ENCODE measurements at places on chromosomes 11 and 22.

GRCh38 chr11:120941000-120941399 lies 82.9 kb upstream of the TBCEL start:
- H3K4me1 ChIP-seq: no peaks in the 10 kb centered on the region
- H3K27ac ChIP-seq: no peak overlapping the region
- H3K4me3 ChIP-seq: no peak overlapping the region
- DNase-seq: no peak
- H3K36me3 ChIP-seq: peaks cover 3% of the 10 kb centered on the region
- no peaks in the 10 kb centered on the region for H3K27me3 ChIP-seq

GRCh38 chr11:394034-394857 lies at the start of gene PKP3:
PKP3 (plus strand) TSS chr11:394209; CDS start chr11:394293, 84 bp downstream.
- no peak within 1 kb of the TSS for H3K4me3 ChIP-seq
- no peak within 1 kb of the TSS for H3K27ac ChIP-seq
- H3K4me1 ChIP-seq: peaks cover 14% of the 10 kb centered on the region
- peaks cover 4% of the 10 kb centered on the region for H3K27me3 ChIP-seq
- H3K36me3 ChIP-seq: no peaks in the 10 kb centered on the region
- DNase-seq: no peak

GRCh38 chr11:72271980-72272379 lies 28.0 kb upstream of the PHOX2A start:
- no peaks in the 10 kb centered on the region for H3K36me3 ChIP-seq
- no peak overlapping the region for H3K4me3 ChIP-seq
- no peaks in the 10 kb centered on the region for H3K4me1 ChIP-seq
- H3K27me3 ChIP-seq: no peaks in the 10 kb centered on the region

DNA sequence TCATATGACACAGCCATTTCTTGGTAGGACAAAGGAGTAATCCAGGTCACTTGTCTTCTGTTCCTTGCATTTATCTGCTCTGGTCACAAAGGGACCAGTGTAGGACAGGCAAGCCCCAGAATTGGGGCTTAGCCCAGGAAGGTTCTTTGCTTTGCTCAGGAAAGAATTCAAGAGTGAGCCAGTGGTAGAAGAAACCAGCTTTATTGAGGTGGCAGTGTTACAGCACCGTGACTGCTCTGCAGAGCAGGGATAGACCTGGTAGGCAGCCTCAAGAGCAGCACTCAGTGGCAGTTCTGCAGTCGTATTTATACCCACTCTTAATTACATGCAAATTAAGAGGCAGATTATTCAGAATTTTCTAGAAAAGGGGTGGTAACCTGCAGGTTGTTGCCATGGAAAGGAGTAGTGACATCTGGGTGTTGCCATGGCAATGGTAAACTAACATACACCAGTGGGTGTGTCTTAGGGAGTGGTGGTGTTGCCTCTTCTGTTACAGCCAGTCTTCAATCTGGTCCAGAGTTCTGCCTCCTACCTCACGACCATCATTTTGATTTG lies 84.9 kb upstream of the RAB1B start:
- peak overlapping the region; percentile 21 for H3K27ac ChIP-seq
- no peaks in the 10 kb centered on the region for H3K4me1 ChIP-seq
- no peaks in the 10 kb centered on the region for H3K27me3 ChIP-seq
- peak; percentile 31 for DNase-seq
- no peak overlapping the region for H3K4me3 ChIP-seq

DNA sequence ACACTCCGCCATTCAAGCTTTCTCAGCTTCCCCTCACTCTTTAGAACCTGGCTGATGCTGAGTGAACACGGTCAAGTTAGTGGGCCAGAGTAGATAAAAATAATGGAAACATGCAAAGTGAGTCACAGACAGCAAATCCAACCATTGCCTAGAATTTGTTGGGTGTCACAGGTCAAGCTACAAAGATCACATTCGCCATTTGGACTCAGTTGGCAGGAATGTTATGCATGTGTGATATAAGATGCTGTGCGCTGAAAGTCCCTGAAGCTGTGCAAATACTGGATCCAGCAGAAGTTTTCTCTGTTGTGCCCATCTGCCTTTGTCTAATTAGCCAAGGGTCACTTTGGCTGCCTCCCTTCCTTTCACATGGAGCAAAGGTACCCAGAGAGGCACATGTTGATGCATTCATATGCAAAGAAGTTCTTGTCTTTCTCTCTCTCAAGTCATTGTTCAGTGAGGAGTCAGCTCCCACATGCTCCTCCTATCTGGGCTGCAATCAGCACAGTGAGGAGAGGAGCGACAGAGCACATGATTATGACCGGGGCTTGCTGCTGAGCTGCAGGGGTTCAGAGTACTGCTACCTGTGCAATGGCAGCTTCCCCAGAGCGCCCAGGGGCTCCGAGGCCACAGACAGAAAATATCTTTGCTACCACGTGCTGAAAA lies 39.7 kb downstream of the FLI1 start:
- H3K27me3 ChIP-seq: peaks cover 6% of the 10 kb centered on the region
- no peak for DNase-seq
- no peak overlapping the region for H3K27ac ChIP-seq
- no peaks in the 10 kb centered on the region for H3K36me3 ChIP-seq

- no peak for DNase-seq
- no peaks in the 10 kb centered on the region for H3K4me1 ChIP-seq
- H3K4me3 ChIP-seq: no peak overlapping the region
- H3K27ac ChIP-seq: peak overlapping the region; percentile 65
- H3K36me3 ChIP-seq: no peaks in the 10 kb centered on the region
- H3K27me3 ChIP-seq: no peaks in the 10 kb centered on the region
Measured at GRCh38 chr11:94840209-94840608, 72.1 kb downstream of the AMOTL1 start.

DNA sequence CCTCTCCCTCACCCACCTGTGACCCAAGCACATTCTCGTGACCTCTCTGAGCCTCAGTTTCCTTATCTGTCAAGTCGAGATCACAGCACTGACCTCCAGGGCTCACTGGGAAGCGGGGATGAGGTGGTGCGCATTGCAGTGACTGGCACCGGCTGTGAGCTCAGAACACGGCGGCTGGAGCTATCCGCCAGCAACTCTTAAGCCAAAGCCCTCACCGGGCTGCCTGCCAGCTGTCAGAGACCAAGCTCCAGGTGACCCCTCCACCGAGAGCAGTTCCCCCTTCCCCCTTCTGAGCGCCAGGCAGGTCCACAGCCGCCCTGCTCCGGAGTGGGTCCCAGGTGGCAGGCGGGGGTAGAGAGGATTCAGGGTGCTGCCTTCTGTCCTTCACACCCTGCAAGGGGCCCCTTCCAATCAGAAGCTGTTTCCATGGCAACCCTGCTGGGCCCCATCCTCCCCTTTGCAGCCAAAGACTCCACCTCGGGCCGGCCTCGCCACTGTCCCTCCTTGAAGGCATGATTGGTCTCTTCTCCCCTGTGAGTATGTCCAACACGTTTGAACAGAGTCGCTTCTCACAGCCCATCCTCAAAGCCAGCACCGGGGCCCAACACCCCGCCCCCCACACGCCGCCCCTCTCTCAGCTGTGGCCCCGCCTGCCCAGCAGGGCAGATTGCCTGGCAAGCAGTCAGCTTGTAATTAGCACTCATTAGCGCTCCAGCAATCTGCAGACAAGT lies 98.7 kb downstream of the WNT7B start:
- peak overlapping the region; percentile 58 for H3K27ac ChIP-seq
- H3K4me3 ChIP-seq: no peak overlapping the region
- peaks cover 11% of the 10 kb centered on the region for H3K36me3 ChIP-seq
- peaks cover 70% of the 10 kb centered on the region for H3K4me1 ChIP-seq
- H3K27me3 ChIP-seq: peaks cover 3% of the 10 kb centered on the region

- no peak overlapping the region for H3K4me3 ChIP-seq
- no peaks in the 10 kb centered on the region for H3K27me3 ChIP-seq
- H3K36me3 ChIP-seq: no peaks in the 10 kb centered on the region
- no peaks in the 10 kb centered on the region for H3K4me1 ChIP-seq
- peak; percentile 64 for DNase-seq
- H3K27ac ChIP-seq: no peak overlapping the region
Measured at GRCh38 chr11:82927264-82927880, 25.8 kb downstream of the DDIAS start.

GRCh38 chr11:46590740-46591605 lies 2.9 kb downstream of the AMBRA1 start:
- H3K27me3 ChIP-seq: no peaks in the 10 kb centered on the region
- H3K4me3 ChIP-seq: no peak overlapping the region
- no peak for DNase-seq

- H3K4me1 ChIP-seq: peaks cover 12% of the 10 kb centered on the region
- no peak overlapping the region for H3K4me3 ChIP-seq
- no peak overlapping the region for H3K27ac ChIP-seq
Measured at GRCh38 chr11:68498321-68498720, 37.8 kb downstream of the PPP6R3 start.

DNA sequence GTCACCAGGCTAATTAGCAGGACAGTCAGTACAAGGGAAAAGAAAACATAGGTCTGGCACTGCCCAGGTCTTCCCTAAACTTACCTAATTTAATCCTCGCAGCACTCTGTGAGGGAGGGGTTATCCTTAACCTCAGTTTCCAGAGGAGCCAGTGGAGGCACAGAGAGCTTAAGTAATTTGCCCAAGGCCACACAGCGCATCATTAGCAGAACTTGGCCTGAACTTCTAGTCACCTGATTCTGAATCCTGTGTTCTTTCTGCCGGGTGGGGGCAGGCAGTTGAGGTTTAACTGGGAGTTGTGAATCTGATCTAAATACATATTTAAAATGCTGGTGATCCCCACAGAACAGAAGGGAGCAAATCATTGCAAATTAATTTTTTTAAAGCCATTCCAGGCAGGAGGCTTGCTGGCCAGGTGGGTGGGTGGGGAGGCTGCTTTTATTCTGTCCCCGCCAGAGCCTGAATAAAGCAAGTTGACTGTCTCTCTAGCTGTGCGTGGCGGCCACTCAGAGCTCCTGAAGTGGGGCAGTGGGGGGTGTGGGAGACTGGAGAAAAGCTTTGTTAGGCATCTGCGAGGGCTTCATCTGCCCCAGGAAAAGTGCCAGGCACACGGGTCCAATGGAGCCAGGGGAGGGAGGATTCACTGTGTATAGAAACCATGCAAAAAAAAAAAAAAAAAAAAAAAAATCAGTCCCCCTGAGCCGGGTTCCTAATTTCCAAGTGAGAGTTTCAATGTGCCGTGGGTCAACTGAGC lies 66.1 kb downstream of the NFAM1 start:
- peaks cover 12% of the 10 kb centered on the region for H3K27me3 ChIP-seq
- H3K36me3 ChIP-seq: peaks cover 10% of the 10 kb centered on the region
- H3K27ac ChIP-seq: peak overlapping the region; percentile 84

- peaks cover 17% of the 10 kb centered on the region for H3K27me3 ChIP-seq
- no peak within 1 kb of the TSS for H3K27ac ChIP-seq
- H3K36me3 ChIP-seq: peaks cover 9% of the 10 kb centered on the region
- DNase-seq: peak; percentile 24
- peaks cover 54% of the 10 kb centered on the region for H3K4me1 ChIP-seq
Measured at GRCh38 chr22:44701824-44702478, at the start of gene PRR5. PRR5 (plus strand) TSS chr22:44702204; CDS start chr22:44702475, 271 bp downstream.

GRCh38 chr11:79694368-79694767 lies 253.5 kb upstream of the TENM4 start:
- DNase-seq: no peak
- no peaks in the 10 kb centered on the region for H3K4me1 ChIP-seq
- no peaks in the 10 kb centered on the region for H3K36me3 ChIP-seq
- no peaks in the 10 kb centered on the region for H3K27me3 ChIP-seq

GRCh38 chr11:1521382-1522080 lies 35.0 kb upstream of the MOB2 start:
- H3K27ac ChIP-seq: no peak overlapping the region
- H3K27me3 ChIP-seq: no peaks in the 10 kb centered on the region
- H3K4me1 ChIP-seq: peaks cover 34% of the 10 kb centered on the region

DNA sequence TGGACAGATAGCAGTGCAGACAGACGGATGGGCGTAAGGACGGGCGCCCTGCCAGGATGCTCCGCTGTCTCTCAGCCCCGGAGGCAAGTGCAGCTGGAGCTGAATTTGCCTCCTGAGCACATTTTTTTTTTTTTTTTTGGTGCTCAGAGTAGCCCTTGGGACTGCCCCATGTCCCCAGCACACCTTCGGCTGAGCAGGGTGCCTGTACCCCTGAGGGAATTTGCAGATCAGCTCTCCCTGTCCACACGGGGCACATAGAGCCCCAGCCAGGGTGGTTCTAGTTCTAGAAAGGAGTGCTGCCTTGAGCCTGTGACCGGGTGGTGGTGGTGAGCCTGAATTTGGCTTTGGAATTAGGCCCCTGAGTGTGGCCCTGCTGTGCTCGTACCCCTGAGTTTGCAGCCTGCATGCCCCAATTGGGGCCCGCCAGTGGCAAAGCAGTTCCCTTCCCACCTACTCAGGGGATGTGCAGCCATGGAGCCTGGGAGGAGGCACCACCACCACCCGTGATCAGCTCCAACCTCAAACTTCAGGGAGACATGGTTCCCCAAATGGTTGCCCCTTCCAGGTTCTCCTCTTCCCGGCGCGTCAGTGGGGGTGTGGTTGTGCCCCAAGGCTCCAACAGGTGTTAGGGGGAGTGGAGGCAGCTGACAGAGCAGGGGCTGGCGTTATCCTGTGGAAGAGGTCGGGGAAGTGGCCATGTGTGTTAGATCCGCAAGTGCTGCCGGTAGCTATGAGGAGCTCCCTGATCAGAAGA lies 1232.7 kb downstream of the BRD1 start:
- H3K27me3 ChIP-seq: no peaks in the 10 kb centered on the region
- no peak overlapping the region for H3K27ac ChIP-seq
- DNase-seq: no peak
- no peak overlapping the region for H3K4me3 ChIP-seq

DNA sequence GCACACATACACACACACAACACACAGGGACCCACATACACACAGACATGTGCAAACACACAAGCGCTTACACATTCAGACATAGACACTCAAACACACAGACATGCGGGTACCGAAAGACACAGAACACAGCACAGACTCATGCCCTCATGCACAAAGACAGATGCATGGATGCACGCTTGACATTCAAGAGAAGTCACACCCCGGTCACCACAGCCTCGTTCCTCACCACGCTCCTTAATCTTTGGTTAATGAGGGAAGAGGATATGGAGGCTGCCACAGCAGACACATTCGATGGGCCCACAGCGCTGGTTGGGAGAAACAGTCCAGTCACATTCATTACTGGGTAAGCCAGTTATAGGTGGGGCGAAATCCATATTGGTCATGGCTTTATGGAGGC lies 51.9 kb upstream of the EIF3D start:
- no peak for DNase-seq
- no peak overlapping the region for H3K27ac ChIP-seq
- peaks cover 4% of the 10 kb centered on the region for H3K36me3 ChIP-seq
- H3K4me3 ChIP-seq: no peak overlapping the region
- no peaks in the 10 kb centered on the region for H3K27me3 ChIP-seq

DNA sequence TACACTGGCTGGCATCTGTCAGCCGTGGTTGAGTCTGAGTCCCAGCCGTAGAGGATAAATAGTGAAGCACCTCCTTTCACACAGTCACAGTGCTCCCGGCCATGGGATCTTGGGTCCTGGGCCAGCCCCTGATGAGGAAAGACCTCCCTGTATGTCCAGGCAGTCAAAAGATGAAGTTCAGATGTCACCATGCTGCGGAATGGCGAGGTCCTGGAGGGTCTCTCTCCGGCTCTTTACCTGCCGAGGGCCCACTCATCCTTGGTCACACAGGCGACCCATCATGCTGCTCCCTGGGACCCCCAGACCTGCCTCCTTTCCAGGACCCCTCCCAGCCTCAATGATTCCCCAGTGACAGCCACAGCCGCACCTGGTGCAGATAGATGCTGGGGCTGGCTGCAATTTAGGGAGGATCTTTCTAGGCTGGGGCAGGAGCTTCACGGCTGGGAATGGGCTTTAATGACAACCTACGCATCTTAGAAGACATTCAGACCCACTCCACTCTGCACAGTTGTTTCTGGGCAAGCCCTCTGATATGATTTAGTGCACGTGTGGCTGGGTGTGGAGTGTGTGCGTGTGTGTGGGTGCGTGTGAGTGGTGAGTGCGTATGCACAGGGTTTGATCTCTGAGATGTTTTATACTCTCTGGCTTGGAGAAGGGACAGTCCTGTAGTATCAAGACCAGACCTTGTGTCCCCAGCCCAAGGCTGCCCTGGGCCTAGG lies 79.7 kb downstream of the FBLN1 start:
- DNase-seq: no peak
- H3K27ac ChIP-seq: no peak overlapping the region
- H3K36me3 ChIP-seq: peaks cover 6% of the 10 kb centered on the region
- H3K4me3 ChIP-seq: no peak overlapping the region
- H3K4me1 ChIP-seq: peaks cover 32% of the 10 kb centered on the region

Data from spinal cord (tissue), 10 donors.